H4 (cell line): ENCODE measurements at places on chromosomes 2 and 18. TPM values are rescaled to one million over a fixed set of nuclear protein-coding genes. Genes with fewer than 3 reads are reported as not detected.

Gene LOXL3
- total RNA-seq = 2.0 and 2.4 TPM in 2 replicates

Gene GKN1
- total RNA-seq = not detected in 2 replicates

Gene IGFBP5
- total RNA-seq = 366 and 374 TPM in 2 replicates

Gene POTEI
- 0.10 and 0.31 TPM in 2 replicates for total RNA-seq

Gene RGPD4
- total RNA-seq = not detected in 2 replicates

Gene CHRNG
- total RNA-seq = not detected in 2 replicates

DNA sequence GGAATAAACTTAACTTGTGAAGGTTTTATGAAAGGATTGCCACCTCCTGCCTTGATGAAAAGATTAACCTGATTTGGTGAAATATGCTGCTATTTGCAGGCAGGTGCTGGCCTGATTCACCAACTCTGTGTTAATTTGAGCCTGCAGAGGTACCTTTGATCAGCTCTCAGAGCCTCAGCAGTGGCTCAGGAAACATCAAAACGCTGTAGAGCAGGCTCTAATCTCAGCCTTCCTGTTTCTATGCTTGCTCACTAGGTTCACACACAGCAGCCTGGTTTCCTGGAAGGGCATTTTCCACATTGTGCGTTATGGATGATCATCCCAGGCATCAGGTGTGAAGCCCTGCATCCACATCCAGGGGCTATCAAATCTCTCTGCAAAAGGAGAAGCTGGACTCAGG lies 16.9 kb downstream of the TGIF1 start:
- no peak for DNase-seq

- DNase-seq = peak; percentile 94
These were observed 72.3 kb downstream of the IL1R2 start for GRCh38 chr2:102063941-102064678.

GRCh38 chr2:163077241-163077640 lies 238.7 kb upstream of the KCNH7 start:
- DNase-seq = no peak

GRCh38 chr2:240705204-240705791 lies 13.6 kb downstream of the AQP12A start:
- no peak for DNase-seq

DNA sequence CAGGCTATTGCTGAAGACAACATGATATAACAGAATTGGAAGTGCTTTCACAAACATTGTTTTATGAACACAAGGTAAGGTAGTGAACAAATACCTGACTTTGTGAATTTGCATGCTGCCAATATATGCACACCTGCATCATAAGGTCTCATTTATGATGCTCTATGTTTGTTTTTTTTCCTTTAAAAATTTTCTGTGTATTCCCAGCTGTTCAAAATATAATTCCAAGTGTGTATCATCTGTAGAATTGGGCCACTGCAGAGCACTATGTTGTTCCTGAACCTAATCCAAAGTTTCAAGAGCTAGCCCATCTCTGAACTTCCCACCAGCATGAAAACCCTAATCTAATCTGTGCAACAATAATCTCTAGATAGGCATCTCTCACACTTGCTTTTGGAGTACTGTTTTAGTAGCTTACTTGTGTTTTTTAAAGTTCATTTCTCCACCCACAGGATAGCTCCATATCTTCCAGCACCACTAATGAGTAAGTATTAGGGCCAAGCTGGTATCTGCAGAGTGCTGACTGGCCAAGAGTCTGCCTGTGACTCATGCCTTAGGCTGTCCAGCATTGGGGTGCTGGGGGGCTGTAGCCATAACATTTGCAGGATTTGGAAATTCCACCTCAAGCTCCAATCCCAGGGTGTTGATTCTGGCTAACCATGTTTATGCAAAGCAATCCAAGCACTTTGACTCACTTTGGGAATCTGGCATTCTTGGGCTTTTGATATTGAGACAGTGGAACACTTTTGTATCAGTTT lies 208.2 kb upstream of the REV1 start:
- DNase-seq = peak; percentile 86

DNA sequence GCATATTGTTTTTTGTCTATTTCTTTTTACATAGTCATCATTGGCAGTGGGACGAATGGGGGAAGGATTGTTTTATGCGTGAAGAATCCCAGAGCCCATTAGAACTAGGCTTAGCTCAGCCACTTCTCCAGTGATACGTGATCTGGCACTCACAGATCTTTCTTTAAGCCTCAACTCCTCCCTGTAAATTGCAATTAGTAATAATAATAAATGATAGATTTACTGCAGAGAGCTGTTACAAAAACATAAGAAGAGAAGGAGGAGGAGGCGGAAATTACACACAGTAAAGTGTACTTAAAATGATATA lies 629.3 kb downstream of the NRXN1 start:
- no peak for DNase-seq

DNA sequence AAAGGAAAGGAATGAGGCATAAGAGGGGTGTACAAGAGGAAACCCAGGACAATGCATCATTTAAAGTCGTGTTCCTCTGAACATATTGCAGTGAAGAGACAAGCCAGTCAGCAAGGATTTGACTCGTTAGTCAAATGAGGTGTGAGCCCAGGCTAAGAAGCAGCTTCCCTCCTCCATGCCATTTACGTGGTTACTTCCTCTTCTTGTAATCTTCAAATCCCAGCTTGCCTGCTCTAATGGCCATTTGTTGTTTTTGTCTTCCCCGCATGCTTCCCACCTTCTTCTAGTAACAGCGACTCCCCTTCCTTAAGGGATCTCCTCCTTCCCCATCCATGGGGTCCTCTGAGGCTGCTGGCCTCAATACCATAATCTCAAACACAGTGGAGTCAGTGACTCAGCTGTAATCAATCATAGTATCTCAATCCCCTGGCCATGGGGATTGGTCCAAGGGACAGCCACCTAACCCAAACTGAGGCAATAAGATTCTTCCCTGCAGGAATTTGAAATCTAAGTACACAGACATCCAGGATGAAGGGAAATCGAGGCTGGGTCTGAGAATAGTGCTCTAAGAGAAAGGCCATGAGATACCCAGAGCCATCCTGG lies 37.6 kb downstream of the SLC14A1 start:
- DNase-seq = no peak

DNA sequence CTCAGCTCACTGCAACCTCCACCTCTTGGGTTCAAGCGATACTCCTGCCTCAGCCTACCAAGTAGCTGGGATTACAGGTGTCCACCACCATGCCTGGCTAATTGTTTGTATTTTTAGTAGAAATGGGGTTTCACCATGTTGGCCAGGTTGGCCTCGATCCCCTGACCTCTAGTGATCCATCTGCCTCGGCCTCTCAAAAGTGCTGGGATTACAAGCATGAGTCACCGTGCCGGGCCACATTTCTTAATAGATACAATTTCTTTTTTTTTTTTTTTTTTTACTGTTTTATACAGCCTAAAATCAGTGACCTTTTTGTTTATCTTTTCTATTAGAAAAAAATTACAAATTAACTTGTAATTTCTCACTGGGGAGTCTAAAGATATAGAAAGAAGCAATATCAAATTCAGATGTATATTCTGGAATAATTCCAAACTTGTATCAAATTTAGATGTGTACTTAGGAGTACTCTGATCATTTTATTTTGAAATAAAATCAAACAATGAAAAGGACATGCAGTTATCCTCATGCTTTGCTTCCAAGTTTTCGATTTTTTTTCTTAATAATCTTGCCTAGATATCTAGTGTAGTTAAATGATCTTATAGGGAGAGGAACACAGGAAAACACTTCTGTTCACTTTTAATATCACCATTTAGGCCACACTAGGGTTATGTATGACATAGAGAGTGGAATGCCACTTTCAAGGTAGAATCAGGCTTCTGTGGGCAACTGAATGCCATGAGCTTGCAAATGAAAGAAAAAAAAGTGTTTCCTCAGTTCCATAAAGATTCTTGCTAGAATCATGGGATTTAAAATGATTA lies 1089.3 kb downstream of the SUCLG1 start:
- no peak for DNase-seq

GRCh38 chr2:86393521-86394491 lies 47.4 kb upstream of the KDM3A start:
- DNase-seq = peak; percentile 48

DNA sequence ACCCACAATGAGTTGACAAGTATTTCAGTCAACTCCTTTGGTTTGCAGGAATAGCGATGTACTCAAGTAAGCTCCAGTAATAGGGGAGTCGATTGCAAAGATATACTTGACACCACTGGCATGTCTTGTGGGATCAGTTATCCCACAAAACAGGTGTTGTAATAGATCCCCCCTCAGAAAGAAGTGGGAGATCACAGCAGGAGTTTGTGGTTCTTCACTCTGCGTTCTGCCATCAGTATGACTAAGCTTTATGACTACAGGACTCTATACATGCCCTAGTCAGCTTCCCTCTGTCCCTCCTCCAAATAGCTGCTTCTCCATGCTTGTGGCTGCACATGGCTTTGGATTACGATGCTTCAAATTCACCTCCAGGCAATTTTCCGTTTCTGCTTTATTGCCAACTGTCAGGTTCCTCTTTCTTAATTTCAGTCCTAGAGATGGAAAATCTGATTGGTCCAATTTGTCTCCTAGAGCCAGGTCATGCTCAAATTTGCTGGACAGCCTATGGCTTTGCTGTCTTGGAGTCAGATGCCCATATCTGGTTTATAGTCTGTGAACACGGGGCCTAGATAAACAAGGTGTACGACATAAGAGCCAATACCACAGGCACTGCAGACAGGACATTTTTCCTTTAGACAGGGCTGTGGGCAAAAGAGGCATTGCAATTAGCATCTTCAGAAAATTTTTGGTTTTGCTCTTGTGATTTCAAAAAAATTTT lies 221.7 kb downstream of the PAX3 start:
- peak; percentile 94 for DNase-seq

- DNase-seq = no peak
These were observed 3.6 kb downstream of the FZD5 start for GRCh38 chr2:207766041-207766551.

DNA sequence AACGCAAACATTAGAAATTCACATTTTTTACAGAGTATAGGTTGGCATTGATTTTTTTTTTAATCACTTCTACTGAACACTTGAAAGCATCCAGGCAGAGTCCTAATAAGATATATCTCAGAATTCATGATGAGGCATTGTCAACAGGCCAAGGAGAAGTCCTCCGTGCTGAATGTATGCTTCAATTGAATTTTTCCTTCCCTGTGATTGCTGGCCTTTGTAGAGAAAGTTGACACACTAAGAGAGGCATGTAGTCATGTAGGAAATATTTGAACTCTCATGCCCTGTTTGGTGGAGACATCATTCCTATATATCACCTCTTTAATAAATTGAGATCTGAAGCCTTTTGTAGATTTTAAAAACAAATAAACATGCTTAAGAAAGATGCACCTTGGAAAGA lies 844.9 kb downstream of the CPS1 start:
- no peak for DNase-seq

GRCh38 chr18:58314284-58314683 lies 270.3 kb downstream of the NEDD4L start:
- DNase-seq = peak; percentile 92

DNA sequence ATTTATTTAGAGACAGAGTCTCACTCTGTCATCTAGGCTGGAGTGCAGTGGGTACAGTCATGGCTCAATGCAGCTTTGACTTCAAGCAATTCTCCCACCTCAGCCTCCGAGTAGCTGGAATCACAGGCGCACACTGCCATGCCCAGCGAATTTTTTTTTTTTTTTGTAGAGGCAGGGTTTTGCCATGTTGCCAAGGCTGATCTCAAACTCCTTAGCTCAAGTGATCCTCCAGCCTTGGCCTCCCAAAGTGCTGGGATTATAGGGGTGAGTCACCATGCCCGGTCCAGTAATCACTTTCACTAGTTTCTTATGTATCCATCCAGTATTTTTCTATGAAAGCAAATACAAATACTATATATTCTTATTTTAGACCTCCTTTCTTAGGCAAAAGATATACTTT lies 24.0 kb downstream of the PRKAG3 start:
- peak; percentile 32 for DNase-seq

DNA sequence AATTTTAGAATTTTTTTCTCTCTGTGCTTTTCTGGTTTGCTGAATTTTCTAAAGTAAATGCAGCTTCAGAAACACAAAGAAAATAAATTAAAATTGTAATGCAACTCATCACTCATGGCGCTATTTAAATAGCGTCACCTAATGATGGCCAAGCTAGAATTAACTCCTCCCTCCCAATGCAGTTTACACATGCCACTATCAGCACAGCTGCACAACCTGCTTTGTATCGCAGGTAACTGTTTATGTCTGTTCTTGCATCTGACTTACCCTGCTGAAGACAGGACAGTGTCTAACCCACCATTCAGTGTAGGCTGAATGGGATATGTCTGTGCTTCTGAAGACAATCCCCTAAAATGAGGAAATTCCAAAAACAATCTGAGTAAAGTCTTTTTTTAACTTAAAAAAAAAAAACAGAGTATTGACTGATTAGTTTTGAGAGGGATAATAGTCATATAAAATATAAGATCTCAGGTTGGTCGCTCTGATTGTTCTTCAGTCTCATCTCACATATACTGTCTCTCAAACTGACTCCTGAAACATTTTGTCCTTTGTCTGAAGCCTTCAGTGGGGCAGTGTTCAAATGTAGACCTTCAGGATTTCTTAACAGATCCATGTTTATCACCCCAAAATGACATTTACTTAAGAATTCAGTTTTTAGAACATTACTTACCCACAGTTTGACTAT lies 271.4 kb downstream of the ZEB2 start:
- DNase-seq = no peak

DNA sequence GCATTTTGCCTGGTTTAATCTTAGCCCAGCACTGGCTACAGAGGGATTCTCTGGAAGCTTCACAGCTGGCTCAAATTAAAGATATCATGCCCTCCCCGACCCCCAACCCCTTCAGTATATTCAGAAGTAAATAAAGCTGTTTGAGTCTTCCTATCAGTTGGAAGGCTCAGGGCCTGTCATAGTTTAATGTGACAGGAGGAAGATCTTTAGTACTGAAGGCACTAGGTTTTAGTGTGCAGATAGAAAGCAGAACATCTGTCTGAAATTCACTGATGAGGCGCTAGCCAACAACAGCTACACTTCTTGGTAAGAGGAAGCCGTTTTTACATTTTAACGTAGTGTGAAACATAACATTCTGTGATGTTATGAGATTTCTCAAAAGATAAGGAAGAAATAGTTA lies 969.1 kb upstream of the CDH2 start:
- DNase-seq = no peak

DNA sequence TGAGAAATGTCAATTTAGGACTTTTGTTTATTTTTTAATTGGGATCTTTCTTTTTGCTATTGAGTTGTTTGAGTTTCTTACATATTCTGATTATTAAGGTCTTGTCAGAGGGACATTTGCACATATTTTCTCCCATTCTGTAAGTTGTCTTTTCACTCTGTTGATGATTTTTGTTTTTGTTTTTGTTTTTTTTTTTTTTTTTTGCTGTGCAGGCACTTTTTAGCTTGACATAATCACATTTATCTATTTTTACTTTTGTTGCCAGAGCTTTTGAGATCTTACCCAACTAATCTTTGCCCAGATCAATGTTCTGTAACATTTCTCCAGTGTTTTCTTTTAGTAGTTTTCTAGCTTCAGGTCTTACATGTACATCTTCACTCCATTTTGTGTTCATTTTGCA lies 166.6 kb downstream of the EPHA4 start:
- no peak for DNase-seq

- DNase-seq = no peak
These were observed 31.5 kb downstream of the SRSF7 start for GRCh38 chr2:38719706-38720105.

DNA sequence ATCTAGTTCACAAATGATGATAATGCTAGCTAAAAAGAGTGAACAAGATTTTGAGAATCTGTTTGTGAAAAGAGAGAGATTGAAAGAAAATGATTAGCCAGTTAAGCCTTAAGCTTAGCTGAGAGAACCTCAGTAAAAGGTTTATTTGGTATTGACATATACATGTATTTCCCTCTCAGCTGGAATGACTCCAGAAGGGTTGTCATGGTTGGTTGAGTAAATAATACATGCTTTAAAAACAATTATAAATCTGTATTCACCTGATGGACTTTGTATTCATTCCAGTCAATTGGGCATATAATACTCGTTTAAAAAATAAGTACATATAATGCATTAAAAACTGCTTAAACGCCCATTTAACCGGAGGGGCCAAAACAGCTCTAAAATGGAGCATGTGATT lies 181.4 kb downstream of the GRB14 start:
- DNase-seq = no peak
